ENCODE measurements at places on chromosomes 2 and 18.

- no peak for DNase-seq
Measured at GRCh38 chr2:100818606-100819369, 1.2 kb upstream of the NPAS2 start.

- DNase-seq: no peak
Measured at GRCh38 chr2:70523996-70524965, 29.3 kb downstream of the TGFA start.

- no peak for DNase-seq
Measured at GRCh38 chr2:30074023-30074422, 72.8 kb upstream of the YPEL5 start.

DNA sequence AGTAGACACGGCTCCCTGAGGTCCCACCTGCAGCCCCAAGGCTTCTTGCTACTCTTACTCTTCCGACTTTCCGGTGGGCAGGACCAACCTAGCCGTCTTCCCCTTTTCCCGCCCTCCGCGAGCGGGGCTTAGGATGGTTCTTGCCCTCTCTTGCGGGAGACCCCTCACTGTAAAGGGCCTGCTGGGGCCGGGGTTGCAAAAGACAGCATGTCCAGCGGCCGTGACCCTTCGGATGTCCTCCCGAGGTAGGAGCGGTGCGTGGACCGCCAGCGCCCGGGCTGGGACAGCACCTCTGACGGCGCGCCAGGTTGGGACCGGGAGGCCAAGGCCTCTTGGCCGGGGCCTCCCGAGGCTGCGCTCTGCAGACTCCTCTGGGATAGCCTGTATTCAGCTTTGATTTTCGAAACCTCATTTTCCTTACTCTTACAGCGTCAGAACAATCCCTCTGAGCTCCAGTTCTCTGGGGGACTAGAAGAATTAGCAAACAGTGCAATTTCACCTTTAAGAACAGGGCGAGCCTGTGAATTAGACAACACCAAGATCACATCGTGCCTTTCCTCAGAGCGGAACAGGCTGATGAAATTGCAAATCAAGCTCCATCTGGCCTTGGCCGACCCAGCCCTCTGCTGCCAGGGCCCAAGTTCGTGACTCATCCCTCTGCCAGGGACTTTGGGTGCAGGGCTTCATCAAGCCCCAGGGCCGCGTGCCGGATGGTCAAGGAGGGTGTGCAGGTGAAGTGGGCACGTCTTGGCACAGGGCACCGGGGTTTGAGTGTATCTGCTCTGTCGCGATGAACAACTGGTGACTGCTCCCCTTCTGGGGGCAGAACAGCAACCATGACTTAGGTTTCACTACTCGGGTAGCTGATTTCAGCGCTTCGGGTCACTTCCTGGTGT is 777 bp downstream of the MOCOS start:
- DNase-seq: no peak

- DNase-seq: no peak
Measured at GRCh38 chr2:84486441-84487115, 27.5 kb upstream of the SUCLG1 start.

GRCh38 chr2:195489101-195489500 is 167.9 kb upstream of the SLC39A10 start:
- no peak for DNase-seq

DNA sequence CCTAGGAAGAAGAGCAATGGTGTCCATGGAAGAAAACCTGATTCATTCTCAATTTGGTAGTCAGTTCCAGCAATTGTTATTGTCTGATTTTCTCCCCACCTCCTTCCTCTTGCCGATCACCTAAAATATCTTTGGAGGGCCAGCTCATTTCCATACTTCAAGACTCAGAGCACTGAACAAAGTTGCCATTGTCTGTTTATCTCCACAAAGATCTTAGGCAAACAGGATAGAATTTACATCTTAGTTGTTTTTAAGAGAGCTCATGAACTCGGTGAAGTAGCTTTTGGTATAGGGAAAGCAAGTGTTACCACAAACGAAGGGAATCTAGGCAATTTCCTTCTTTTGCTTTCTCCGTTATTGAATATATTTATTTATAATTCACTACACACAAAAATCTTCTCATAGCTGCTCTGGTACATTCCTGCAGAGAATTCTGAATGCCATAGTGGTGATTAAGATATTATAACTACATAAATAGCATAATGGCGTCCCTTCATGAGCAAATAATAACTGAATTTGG is 41.5 kb upstream of the CHST9 start:
- no peak for DNase-seq

GRCh38 chr2:134782792-134783191 is 55.6 kb upstream of the ACMSD start:
- DNase-seq: no peak

DNA sequence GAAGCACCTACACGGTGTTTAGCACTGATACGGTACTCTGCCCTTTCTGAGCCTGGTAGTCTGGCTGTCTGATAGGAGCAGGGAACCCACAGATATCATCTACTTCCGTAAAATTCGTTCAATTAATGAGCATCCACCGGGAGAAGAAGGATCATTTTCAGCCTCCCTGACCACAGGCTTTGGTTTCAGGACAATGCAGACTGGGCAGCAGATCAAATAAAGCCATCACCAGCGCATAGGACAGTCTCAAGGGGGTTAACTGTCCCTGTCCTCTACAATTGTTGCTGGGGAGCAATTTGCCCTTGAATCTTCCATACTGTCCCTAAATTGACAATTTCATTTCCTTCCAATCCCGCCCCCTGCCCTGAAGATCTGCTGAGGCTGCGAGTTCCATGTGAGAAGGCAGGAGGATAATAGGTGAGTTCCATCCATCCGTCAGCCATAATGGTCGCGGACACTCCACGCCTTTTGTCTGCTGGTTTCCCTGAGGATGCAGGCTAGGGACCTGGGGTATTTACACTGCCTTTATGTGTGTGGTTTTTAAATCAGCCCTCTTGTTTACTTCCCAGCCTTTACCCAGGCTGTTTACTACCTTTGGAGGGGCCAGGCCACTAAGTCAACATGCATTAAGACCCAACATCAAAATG is 110.0 kb downstream of the MYCN start:
- DNase-seq: no peak

DNA sequence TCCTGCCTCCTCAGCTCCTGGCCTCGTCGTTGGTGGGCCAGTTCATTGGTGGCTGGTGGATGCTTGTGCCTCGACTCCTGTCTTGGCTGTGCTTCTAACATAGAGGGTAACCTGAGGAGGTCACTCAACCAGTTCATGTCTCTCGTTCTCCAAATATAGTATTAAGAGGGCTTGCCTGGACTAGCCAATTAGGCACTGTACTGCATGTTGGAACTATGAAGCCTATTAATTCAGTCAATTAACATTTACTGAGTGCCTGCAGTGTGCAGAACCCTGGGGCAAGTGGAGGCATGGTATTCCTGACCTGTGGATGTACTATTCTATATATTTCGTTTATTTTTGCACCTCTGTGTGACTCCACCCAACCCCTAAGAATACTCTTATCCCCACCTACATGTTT is 89.9 kb upstream of the PELI1 start:
- DNase-seq: no peak

GRCh38 chr2:240926516-240927389 is 20.6 kb downstream of the CROCC2 start:
- DNase-seq: no peak

DNA sequence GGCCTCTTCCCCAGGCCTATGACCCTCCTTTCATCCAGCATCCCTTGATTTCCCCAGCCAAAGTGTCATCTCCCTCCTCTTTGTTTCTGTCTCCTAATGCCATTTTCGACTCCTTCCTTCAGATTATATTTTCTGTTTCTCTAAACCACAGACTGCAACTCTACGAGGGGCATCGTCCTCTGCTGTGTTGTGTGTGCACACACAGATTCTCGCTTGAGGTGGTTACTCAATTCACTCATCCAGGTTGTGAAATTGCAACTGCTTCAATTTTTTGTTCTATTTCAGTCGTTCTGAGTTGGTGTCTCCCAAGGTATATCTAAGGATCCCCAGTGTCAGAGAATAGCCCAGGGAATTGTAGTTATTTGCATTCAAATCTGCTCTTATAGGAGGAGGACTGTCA is 113.5 kb upstream of the NDUFV2 start:
- DNase-seq: no peak

- no peak for DNase-seq
Measured at GRCh38 chr18:1253827-1254226, 349.2 kb downstream of the ADCYAP1 start.

DNA sequence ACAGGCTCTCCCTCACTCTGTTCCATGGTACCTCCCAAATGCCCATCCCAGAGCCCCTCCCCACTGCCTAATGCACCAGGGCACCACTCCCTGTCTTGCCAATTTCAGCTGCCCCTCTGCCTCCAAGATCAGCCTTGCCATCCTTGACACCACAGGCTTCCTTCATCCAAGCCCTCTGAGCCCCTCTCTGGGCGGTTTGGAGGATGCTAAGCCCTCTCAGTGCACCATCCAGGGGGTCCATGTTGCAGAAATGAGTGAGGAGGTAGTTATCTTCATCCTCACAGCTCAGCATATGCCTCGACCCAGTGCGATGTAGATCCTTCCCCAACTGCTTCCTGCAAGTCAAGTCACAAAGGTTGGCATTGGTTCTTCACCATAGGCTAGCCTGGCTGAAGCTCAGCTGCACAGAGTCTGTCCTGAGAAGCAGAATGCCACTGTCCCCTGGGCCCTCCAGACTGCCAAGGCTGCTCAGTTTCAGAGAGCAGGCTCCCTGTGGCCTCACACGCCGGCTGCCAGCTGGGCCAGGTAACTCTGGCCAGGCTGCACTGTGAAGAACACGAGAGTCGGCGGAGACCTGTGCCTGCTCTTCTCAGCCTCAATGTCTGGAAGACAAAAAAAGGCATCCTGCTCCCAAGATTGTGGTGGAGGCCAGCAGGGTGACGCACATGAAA is 9.9 kb upstream of the MAP3K2 start:
- no peak for DNase-seq

DNA sequence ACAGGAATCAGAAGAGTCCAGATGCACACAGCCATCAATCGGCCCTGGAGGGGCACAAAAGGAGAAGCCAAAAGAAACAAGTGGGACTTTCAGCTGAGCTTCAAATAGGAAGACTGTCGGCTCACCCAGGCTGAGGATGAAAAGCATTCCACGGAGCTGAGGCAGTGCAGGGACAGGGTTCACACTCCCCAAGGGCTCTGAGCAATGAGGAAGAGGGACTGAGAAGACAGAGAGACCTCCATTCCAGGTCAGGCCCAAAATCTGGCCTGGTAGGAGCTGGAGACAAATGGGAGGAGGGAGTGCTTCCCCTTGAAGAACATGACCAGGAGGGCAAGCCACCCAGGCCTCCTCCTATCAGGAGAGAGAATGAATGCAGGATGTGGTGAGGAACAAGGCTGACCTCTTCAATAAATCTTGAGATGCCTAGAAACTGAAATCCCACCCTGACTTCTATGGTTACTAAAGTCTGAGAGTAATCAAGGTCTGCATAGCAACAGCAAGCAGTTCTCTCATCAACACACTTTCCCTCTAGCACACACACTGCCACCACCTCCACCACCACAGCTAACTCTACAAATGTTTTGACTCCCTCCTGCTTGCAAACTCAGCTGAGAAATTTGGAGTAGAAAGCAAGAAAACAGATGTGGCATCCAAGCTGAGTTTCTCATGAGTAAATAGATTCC is 434.4 kb downstream of the TNS1 start:
- no peak for DNase-seq

- DNase-seq: no peak
Measured at GRCh38 chr2:147297820-147298219, 547.0 kb upstream of the ACVR2A start.

DNA sequence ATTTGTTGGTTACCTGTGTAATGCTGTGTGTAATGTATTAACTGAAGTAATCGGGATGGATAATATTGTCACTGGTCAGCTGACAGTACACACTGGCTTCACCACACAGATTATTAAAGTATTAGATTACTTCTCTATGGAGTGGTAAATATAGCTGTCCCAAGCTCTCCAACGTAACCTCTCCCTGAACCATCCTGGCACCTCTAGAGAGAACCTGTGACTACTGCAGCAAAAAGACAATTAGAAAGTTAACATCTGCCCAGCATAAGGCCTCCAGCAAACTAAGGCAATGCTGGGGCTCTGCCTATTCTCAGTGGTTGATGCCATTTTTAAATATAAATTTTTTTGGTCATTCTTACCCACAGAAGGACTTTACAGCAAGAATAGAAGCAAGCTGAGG is 351.3 kb downstream of the GPD2 start:
- DNase-seq: no peak

DNA sequence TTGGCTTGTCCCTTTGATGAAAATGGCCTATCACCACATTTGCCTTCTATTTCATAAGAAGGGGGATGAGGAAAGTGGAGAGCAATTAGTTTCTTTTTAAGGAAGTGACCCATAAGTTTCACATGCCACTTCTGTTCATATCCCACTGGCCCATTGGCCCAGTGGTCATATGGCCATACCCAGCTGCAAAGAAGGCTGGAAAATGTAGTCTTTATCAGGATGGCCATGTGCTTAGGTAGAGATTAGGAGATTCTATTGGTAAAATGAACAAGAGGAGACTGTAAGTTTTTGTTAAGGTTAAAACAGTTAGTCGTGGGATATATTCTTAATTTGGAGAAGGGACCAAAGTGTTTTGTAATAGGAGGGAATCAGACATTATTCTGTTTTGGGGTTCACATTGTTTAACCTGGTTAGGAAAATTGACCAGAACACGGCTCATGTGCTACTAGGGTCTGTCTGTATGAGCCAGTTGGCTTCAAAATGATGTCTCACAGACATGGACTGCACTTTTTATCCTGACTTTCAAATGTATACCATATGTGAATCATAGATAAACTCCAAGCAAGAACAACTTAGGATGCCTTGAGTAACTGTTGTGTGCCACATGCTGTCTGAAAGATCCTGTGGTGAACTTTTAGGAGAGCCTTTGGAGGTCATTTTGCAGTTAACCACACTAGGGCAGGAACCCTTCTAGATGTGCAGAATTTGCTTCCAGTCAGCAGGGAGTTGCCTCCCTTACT is 17.3 kb downstream of the PLCL1 start:
- DNase-seq: no peak

DNA sequence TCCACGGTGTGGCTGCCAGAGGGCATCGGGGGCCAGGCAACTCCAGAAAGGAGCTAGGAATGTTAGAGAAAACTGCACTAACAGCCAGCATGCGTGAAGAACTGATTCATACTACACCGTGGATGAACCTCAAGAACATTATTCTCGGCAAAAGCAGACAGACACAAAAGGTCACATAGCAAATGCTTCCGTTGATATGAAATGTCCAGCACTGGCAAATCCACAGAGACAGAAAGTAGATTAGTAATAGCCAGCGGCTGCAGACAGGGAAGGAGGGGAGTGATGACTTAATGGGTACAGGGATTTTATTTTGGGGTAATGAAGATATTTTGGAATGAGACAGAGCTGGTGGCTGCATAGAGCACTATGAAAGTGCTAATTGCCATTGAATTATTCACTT is 37.4 kb downstream of the SCTR start:
- no peak for DNase-seq

GRCh38 chr2:65361623-65362022 is 70.8 kb downstream of the SPRED2 start:
- DNase-seq: no peak
